ENCODE measurements at places on chromosomes 1 and 21.
A peak's percentile ranks its signal among the peaks of the same experiment; 100 is the strongest.

DNA sequence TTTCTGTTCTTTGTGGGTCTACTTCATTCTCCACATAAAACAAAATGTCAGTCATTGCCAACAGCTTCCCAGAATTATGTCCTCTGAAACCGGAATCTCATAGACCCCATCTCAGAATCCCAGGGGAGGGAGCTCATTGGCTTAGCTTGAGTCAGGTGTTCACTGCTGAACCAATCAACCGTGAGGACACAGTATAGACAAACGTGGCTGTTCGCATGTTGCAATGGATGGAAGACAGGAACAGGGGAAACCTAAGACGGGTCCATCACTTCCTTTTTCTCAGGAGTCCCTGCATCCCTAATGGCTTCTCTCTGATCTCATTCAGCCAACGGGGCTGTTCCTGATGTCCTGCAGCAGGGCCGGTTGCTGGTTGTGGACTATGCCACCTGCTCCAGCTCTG is 9.1 kb downstream of the CELA2A start:
- no peak for DNase-seq

DNA sequence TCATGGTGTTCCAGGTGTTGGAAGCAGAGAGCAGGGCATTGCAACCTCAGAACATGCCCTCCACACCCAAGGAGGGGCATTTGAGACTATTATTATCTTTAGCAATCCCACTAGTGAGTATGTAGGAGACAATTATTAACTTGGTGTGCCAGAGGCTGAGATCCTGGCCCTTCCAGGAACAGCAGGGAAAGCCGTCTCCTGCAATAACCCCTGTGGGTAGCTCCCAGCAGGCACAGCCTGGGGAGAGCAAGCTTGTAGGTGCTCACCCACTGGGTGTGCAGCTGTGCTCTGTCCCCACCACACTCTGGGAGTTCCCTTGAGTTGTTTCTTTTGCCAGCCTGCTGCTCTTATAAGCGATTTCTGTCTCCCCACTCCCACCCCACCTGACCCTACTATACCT is 10.3 kb downstream of the CFAP107 start:
- DNase-seq, result no peak

- no peak for DNase-seq
Observed at GRCh38 chr1:155126556-155127104, 1.0 kb upstream of the EFNA1 start.

- no peak for DNase-seq
Observed at GRCh38 chr1:169387399-169387798, 19.4 kb downstream of the BLZF1 start.

DNA sequence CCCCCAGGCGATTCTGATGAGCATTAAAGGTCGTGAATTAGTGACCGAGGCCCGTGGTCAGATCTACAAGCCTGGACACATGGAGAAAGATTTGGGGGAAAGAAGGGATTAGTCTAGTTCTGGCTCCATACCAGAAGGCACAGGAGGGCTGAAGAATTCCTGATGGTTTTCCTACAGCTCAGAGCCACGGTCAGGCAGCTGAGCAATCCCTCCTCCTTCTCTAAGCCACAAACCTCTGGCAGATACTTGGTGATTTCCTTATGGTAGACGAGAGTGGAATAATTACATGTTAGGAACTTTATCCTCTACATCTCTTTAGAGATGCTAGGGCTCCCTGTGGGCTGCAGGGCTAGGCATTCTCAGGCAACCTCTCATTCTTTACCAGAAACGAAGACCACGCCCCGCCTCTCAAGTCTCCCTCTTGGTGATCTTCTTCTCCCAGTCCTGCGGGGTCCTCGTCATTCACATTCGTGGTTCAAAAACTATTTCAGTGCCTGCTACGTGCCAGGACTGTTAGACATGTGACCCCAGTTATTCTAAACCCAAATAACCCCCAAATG is 20.5 kb upstream of the ZBTB18 start:
- DNase-seq, result no peak

DNA sequence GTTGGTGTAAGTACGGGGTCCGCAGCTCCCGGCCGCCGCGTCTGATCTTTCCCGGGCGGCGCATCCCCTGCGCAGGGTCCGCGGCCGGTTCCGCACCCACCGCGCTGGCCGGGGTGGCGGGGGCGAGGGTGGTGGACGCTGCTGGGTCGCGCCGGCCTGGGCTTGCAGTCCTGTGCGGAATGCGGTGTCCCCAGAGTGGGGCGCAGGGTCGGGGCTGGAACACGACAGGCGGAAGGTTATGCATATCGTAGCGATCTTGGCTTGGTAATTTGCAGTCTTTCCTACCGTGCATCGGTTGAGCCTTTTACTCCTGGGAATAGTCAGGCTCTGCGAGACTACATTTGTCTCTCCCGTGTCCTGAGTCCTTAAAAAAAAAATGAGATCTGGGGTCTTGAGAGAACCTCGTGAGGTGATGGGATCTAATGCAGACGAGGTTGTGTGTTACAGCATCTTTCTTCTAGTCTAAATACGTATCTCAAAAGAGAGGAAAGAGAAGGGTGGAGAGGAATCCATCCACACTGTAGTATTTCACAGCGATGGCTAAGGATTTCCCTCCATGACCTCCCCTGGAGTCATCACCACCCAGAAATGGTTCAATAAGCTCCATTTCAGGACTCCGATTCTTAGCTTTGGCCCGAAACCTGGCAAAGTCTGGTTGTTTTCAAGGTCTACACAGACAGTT is 572 bp downstream of the ATP1B1 start:
- no peak for DNase-seq

GRCh38 chr1:7493711-7494454 is 277.2 kb upstream of the VAMP3 start:
- no peak for DNase-seq

GRCh38 chr1:78339490-78339889 is 151.3 kb upstream of the PTGFR start:
- DNase-seq, result peak; percentile 24

DNA sequence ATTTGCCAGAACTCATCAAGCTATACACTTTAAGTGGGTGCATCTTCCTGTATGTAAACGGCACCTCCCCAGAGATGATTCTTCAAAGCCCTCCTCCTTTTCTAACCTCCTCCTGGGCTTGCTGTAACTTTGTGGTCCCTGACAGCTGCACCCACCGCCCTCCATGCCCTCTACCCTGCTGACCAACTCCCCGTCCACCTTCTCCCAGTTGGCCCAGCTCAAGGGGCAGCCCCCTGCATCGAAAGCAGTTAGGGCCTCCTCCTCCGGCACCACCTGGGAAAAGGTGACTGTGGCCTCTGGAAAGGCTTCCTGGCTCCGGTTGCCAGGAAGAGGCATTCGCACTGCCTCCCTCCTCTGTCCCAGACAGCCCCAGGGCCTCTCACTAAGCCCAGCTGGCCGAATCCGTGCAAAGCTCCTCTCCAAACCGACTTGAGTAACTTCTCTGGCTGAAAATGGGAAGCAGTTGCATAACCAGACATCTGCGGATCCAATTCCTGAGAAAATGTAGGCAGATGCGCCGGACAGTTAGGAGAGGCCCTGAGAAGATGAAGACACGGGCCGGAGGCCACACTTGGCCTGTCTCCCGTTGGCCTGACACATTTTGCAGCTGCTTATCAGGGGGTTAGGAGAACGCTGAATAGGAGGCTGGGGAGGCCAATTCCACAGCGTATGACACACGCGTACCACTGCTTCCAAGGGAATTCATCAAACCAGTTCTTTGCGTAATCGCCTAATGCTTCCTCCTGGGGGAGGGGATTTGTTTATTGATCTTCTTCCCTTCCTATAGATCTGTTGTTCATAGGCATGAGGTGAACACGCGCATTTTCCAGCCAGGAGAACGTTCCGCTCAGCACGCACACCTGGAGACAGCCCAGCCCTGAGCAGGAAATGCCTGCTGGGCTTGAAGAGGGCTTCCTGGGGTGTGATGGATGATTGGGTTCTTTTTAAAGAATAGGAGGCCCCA is 48.7 kb upstream of the COL6A2 start:
- peak; percentile 89 for DNase-seq

DNA sequence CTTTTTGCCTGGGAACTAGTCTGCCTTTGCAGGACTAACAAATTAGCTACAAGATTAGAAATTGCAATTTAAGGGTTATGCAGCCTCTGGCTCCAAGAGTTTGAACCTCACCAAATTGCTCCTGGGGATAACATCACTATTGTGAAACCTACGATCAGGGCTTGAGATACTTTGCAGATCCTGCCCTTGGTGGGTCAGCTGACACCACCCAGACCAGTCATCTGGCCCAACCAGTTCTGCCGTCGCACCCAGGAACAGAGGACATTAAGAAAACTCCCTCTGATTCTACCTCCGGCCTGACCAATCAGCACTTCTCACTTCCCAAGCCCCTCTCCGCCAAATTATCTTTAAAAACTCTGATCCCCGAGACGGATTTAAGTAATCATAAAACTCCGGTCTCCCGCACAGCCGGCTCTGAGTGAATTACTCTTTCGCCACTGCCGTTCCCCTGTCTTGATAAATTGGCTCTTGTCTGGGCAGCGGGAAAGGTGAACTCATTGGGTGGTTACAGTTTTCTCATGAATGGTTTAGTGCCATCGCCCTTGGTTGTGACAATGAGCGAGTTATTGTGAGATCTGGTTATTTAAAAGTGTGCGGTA is 32.9 kb upstream of the B3GALT5 start:
- DNase-seq, result no peak

DNA sequence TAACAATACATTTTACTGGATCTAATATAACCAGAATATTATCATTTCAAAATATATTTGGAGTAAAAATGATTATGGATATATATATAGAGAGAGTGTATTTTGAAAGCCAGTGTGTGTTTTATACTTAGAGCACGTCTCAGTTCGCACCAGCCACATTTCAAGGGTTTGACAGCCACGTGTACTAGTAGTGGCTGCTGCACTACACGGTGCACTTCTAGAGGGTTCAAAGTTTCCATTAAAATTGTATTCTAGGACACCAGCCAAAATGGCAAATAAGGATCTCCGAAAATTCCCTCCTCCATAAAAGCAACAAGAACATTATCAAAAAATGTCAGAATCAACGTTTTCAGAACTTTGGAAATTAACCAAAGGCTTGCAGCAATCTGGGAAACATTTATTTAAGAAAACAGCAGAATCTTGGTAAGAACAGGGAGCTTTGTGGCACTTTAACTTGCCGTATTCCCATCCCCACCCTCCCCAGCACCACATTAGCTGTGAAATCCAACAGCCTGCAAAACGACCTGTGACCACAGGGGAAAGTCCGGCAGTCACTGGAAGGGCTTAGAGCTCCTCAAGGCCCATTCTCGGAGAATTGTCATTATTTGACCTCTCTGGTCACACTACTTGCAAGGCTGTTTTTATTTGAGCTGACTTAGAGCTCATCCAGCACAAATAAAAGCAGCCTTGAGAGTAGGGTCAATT is 33.5 kb upstream of the MRPS6 start:
- no peak for DNase-seq

GRCh38 chr1:59156526-59157199 is 140.2 kb upstream of the FGGY start:
- DNase-seq, result no peak

- no peak for DNase-seq
Observed at GRCh38 chr1:230682274-230682673, 31.6 kb downstream of the AGT start.

DNA sequence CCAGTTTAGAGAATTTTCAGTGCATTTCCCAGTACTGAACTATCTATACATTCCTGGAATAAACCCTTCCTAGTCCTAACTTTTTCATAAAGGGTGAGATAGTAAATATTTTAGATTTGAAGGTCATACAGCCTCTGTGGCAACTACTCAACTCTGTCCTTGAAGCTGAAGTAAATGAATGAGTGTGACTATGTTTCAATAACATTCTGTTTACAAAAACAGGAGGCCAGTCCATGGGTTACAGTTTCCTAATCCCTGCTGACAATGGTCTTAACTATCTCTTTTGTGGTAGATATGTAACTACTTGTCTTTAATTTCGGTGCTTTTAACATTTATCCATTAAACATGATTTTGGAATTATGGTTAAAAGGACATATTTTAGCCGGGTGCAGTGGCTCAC is 4.3 kb downstream of the ZNF684 start:
- no peak for DNase-seq

DNA sequence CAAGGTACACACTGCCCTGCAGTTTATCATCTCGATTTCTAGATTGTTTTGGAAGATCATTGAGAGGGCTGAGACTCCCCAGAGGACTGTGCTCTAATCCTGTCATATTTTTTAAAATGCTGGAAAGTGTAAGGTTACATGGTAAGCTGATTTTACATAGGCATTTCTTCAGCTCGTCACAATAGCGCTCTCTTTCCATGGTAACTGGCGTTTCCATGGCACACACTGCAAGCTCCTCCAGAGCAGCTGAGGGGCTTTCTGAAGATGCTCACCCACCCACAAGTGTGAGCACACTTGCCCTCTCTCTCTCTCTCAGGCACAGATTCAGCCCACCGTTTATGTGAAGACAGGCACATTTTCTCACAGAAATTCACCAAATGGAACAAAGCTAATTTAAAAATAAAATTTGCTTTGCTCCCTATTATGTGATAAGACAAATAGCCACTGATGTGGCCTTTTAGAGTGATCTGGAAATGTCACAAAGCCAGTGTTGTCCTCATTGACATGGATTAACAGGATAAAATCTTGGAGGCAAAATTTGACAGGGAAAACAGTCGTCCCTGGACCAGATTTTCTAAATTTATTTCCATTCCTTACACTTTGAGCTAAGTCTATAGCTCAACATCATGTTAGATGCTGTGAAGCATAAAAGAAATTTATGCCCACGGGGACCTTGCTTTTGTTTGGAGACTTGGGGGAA is 421.5 kb downstream of the RWDD3 start:
- DNase-seq, result no peak

DNA sequence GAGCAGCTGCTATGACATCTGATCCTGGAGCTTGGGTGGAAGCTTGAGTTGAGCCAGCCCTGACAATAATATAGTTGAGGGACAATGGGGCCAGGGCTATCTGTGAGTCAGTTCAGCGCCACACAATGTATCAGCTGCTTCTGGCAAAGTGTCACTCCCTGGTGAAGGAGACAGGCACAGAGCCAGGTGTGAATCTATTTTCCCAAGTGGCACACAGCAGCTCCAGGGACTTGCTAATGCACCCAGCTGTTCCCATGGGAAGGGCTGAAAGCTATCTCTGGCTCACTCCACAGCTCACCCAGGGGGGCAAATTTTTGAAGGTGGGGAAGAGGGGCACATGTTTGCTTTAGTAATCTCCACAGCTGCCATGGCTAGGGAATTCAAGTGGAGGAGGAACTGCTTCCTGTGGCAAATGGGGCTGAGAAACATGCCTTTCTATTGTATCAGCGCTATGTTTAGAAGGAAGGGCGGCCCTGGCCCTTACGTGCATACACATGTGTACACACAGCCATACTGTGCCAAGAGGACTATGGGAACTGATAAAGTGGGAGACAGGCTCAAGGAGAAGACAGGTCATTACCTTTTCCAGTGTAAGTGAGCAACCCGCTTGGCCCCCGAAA is 2.2 kb downstream of the CYB5R1 start:
- no peak for DNase-seq

DNA sequence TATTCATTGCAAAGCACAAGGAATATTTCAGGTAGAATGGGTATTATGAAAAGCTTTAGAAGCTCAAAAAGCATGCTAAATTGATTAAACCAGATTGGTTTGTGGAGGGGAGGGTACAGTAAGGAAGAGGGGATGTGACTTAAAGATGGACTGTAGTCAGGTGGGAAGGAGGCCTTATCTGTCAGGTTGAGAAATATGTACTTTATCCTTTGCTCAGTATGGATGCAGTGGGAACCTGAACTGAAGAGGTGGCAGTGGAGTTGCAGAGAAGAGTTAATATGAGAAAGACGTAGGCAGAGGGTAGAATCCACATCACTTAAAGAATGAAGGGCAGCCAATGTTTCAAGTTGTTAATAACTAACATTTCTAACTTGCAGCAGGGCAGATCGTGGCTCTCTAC is 44.1 kb downstream of the SNX7 start:
- no peak for DNase-seq

Measured in AG08396 (cell line).